ENCODE measurements at places on chromosomes 6 and 20. TPM values are rescaled to one million over a fixed set of nuclear protein-coding genes. Genes with fewer than 3 reads are reported as not detected.

The SYNDIG1 gene
- polyA plus RNA-seq: 0.46 TPM

The SLC26A8 gene
- polyA plus RNA-seq: not detected

The COL9A3 gene
- 1.0 TPM for polyA plus RNA-seq

The EMILIN3 gene
- 0.30 TPM for polyA plus RNA-seq

The HSPA12B gene
- polyA plus RNA-seq: not detected

The GHRH gene
- polyA plus RNA-seq: not detected

The PACSIN1 gene
- polyA plus RNA-seq: 5.7 TPM

The ASIP gene
- not detected for polyA plus RNA-seq

The RPL10A gene
- polyA plus RNA-seq: 1,049 TPM

The TRIM31 gene
- polyA plus RNA-seq: not detected

The HLA-DMA gene
- 5.8 TPM for polyA plus RNA-seq

The IPCEF1 gene
- 3.9 TPM for polyA plus RNA-seq

The MICA gene
- 0.87 TPM for polyA plus RNA-seq

The HTR1E gene
- 0.22 TPM for polyA plus RNA-seq

The HSPA1L gene
- 2.6 TPM for polyA plus RNA-seq

The ENPP1 gene
- not detected for polyA plus RNA-seq

The HTR1B gene
- polyA plus RNA-seq: 0.58 TPM

Data from neural cell (in vitro differentiated cells).